Foreskin keratinocyte (primary cell): ENCODE measurements at places on chromosomes 16 and 17. TPM values are rescaled to one million over a fixed set of nuclear protein-coding genes. Genes with fewer than 3 reads are reported as not detected.

Gene SLC16A6
- not detected in 2 replicates for total RNA-seq

Gene ADAD2
- not detected in 2 replicates for total RNA-seq

Gene HOXB6
- total RNA-seq: not detected in 2 replicates

Gene PPY
- total RNA-seq: not detected in 2 replicates

Gene TMC8
- 0.11 and 0.14 TPM in 2 replicates for total RNA-seq

Gene CHST5
- total RNA-seq: 0.04 TPM in 1 of 2 replicates, not detected in the other

Gene RHBDL3
- 0.03 TPM in 1 of 2 replicates, not detected in the other for total RNA-seq

Gene ABCC6
- total RNA-seq: not detected in 2 replicates

Gene KRTAP16-1
- total RNA-seq: not detected in 2 replicates

Gene RAB26
- total RNA-seq: 0.42 and 0.44 TPM in 2 replicates

Gene TMC7
- 2.6 and 2.9 TPM in 2 replicates for total RNA-seq

Gene TMIGD1
- not detected in 2 replicates for total RNA-seq

Gene ADAP2
- total RNA-seq: 0.35 and 0.65 TPM in 2 replicates

Gene PRR35
- not detected in 2 replicates for total RNA-seq

Gene MYH11
- total RNA-seq: not detected in 2 replicates

Gene ARHGAP44
- 2.8 and 3.0 TPM in 2 replicates for total RNA-seq

Gene MARVELD3
- total RNA-seq: 13.6 and 14.2 TPM in 2 replicates

Gene RAB37
- total RNA-seq: not detected in 2 replicates

Gene GGT6
- 0.25 and 0.31 TPM in 2 replicates for total RNA-seq

Gene NXN
- 74.7 and 94.8 TPM in 2 replicates for total RNA-seq

Gene HNF1B
- total RNA-seq: not detected in 2 replicates

Gene PRSS36
- total RNA-seq: 0.31 and 0.53 TPM in 2 replicates

Gene CTRB1
- not detected in 2 replicates for total RNA-seq

Gene HOXB3
- 0.04 and 0.48 TPM in 2 replicates for total RNA-seq

Gene ANKRD40CL
- total RNA-seq: not detected in 2 replicates

Gene GHDC
- 7.0 and 8.6 TPM in 2 replicates for total RNA-seq

Gene SNAI3
- total RNA-seq: not detected in 2 replicates

Gene SEPTIN1
- total RNA-seq: 0.14 TPM in 1 of 2 replicates, not detected in the other

Gene LMF1
- 2.5 and 3.5 TPM in 2 replicates for total RNA-seq

Gene TSPOAP1
- total RNA-seq: 0.37 and 0.74 TPM in 2 replicates

Gene MRPL38
- total RNA-seq: 78.1 and 82.0 TPM in 2 replicates

Gene DOC2A
- 0.27 and 0.56 TPM in 2 replicates for total RNA-seq

Gene HASPIN
- 13.6 and 15.9 TPM in 2 replicates for total RNA-seq

Gene PLK1
- 55.4 and 78.4 TPM in 2 replicates for total RNA-seq

Gene C17orf78
- not detected in 2 replicates for total RNA-seq

Gene OSGIN1
- total RNA-seq: 1.3 and 1.4 TPM in 2 replicates

Gene MILR1
- not detected in 2 replicates for total RNA-seq

Gene NDUFAF8
- 144 and 194 TPM in 2 replicates for total RNA-seq

Gene STX1B
- total RNA-seq: 0.39 and 0.61 TPM in 2 replicates

Gene C17orf50
- total RNA-seq: not detected in 2 replicates

Gene TNFRSF13B
- total RNA-seq: not detected in 2 replicates

Gene CRLF3
- total RNA-seq: 13.5 and 15.7 TPM in 2 replicates

Gene RDM1
- 0.85 and 1.8 TPM in 2 replicates for total RNA-seq

Gene TPSD1
- not detected in 2 replicates for total RNA-seq

Gene GPR142
- not detected in 2 replicates for total RNA-seq
